NCI-H1417 treated with DMSO at 0.1 percent for 48 hours (cell line): ENCODE measurements at places on chromosomes 7 and 10.

DNA sequence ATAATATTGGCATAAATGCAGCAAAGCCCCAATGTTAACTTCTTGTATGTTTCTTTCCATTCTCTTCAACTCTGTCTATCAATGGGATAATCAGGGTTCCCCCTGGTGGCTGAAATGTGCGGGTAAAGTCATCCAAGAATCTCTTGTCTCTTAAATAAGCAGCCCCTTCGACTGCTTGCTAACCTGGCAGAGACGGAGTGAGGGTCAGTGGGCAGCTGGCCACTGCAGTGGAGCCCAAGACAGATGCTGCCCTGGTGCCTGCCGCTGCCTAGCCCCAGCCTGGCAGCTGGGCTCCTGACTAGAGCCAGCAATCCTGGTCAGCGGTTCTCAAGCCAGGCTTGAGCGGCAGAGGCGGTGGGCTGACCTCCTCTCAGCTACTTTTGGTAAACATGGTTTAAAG lies 248.9 kb downstream of the COBL start:
- no peak for DNase-seq

- DNase-seq, result no peak
These were observed 15.3 kb upstream of the AKR1C1 start for GRCh38 chr10:4947635-4948596.

- no peak for DNase-seq
These were observed 40.9 kb downstream of the ARL5B start for GRCh38 chr10:18699849-18700840.

- DNase-seq, result no peak
These were observed 103.0 kb downstream of the RNF133 start for GRCh38 chr7:122595885-122596284.

GRCh38 chr7:36530456-36530855 lies 140.8 kb downstream of the ANLN start:
- DNase-seq, result no peak

GRCh38 chr7:97871659-97872024 lies 566 bp downstream of the ASNS start:
- DNase-seq, result no peak

DNA sequence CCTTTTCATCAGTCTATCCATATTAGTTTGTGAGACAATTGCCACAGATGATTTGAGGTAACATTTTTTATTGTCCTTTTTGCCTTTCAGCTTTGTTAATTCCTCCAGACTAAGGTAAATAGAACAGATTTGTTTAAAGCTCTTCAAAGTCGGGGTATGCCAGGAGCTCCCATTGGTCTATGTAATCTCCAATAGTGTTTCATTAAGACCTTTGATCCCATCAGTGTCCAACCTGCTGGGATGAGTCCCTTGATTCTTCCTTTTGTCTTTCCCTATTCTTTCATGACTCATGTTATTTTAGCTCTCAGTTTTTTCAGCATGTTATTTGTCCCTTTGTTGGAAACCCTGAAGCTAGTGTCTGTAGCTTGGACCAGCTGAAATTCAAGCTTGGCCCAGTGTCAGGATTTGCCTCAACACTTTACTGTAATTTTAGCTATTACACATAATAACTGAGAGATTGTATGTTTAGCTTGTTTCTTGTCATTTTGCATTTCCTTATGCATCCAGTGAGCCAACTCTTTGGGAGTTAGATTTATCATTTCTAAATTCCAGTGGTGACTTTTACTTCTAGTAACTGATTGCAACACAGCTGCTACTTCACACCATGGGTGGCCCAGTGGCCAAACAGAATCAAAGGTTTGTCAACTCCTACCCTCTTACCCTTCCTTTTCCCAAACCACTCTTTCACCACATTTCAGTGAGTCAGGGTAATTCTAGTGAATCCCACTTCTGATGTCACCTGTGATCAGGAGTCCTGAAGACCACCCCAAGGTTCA lies 15.3 kb downstream of the AGBL3 start:
- no peak for DNase-seq

DNA sequence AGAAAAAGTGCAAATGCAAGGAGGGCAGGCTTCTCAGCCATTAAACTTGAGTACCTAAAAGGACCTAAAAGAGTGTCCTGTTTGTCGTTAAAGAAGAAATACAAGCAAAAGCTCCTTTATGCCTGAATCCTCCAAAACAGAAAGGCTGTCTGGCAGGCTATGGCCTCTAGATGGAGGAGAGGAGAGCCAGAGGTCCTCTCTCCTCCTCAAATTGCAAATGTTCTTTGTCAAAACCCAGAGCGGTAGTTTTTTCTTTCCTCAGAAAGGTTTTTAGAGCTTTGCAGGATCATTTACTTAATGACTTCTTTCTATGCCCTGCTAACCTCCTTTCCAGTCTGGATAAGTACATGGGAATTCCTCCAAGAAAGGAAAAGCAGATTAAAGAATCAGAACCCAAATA lies 1.9 kb upstream of the SORCS1 start:
- DNase-seq, result no peak

- DNase-seq, result no peak
These were observed 654.5 kb upstream of the COBL start for GRCh38 chr7:51970961-51971665.

GRCh38 chr7:139658908-139659675 lies 118.7 kb downstream of the HIPK2 start:
- DNase-seq, result no peak

DNA sequence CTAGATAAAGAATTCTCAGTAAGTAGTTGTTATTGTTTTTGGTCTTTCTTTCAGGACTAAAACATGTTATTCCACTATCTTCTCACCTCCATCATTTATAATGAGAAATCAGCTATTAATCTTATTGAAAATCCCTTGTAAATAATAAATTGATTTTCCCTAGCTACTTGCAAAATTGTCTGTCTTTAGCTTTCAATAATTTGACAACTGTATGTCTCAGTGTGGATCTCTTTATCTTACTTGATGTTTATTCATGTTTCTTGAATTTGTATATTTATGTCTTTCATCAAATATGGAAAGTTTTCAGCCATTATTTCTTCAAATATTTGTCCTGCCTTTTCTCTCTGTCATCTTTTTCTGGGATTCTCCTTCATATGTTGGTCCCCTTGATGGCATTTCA lies 117.1 kb upstream of the ANTXRL start:
- no peak for DNase-seq

GRCh38 chr10:45446858-45447257 lies 72.8 kb downstream of the ALOX5 start:
- no peak for DNase-seq

DNA sequence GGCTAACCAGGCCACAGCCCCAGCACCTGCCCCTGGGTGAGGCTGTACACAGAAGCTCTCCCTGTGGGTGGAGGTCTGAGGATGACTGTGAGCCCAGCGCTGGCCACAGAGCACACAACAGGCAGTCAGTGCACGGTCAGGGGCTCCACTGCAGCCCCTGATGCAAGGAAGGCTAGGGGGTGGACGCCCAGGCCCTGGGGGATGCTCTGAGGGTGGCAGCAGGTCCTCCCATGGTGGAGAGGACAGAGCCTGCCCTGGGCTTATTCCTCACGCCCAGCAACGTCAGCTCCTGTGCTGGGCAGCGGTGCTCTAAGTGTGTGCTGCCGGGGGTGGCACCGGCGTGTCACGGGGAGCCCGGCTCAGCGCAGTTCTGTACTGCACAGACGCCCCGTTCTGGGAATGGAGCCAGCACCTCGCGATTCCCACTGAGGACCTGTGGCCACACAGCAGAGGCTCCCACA lies 223.2 kb downstream of the MAD1L1 start:
- no peak for DNase-seq

DNA sequence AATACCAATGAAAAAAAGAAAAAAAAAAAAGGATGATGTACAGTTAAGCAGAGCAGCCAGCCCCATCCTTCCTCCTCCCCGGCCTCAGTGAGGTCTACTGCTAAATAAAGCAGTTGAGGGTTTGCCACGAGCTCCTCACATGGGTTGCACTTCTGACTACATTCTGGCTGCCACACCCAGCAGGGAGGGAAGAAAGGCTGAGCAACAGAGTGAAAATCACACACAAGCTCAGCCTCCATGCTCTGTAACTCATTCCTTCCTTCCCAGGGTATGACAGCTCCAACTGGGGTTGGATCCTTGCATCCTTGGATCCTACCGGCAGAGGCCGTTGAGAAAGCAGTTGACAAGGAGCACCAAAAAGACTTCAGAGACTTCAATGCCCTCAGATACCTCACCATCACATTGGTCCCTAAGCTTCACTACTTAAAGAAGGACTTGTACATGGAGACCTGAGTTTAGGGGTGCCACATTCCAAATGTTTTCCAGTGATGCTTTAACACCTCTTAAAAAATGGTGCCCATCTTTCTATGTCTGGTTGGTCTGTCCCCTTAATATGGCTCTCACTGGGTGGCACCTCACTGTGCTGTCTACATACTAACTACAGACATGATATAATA lies 52.9 kb upstream of the PIK3CG start:
- no peak for DNase-seq

- no peak for DNase-seq
These were observed 884 bp upstream of the PRF1 start for GRCh38 chr10:70603449-70603801.

DNA sequence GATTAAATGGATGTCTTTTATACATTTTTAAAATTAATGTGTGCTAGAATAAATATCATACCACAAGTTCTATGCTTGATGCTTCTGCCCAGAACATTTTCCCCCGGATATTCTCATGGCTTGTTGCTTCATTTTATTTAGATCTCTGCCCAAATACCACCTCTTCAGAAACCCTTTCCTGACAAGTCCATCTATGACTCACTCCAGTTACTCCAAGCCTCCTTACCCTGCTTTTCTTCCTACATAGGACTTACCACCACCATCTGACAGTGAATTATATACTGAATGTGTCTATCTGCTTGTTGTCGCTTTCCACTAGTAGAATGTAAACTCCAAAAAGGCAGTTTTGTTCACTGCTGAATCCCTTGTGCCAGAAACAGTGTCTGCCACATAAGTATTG lies 19.1 kb upstream of the ERVW-1 start:
- DNase-seq, result no peak

DNA sequence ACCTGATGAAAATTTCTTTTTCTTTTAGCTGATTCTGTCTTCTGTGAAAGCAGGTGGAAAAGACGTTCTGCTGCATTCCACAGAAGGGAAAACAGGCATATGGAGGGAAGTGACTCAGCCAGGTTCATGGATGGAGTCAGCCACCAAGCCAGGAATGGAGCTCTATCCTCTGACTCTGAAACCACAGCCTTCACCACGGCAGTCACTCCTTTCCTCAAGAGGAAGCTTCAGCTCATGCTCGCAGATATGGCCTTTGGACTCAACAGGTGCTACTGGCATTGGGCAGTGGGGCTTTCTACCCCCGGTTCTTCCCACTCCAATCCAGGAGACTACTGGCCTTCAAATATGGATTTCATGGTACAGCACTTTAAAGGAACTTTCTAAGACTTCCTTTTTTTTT lies 11.5 kb upstream of the PLAU start:
- DNase-seq, result no peak

DNA sequence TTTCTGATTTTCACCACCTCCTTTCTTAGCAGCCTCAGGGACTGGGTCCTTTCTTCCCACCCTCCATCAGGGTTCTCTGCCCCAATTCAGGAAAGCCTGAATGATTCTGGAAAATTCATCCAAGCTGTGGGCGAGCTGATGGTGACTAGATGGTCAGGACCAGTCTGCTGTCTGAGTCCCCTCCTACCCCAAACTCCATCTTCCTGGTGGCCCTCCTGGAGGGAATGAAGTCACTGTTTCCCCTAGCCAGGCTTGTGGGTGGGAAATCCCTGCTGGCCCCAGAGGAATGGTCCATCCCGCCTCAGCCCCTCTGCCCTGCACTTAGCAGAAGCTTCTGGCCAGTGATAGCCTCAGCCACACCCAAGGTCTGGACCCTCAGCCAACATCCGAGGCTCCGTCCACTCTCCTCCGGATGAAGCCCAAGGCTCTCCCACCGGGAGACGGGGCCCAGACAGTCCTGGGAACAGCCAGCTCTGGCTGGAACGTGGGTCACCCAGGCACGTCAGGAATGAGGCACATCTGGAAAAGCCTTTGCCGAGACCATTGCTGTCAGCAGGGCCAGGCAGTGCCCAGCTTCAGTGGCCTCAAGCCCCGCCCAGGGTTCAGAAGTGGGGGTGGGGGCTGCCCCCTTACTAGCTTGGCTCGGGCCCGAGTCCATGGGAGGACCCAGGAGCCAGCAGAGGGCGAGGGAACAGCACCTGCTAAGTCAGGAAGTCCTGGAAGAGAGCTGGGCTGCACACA lies 4.0 kb upstream of the AQP1 start:
- no peak for DNase-seq

- DNase-seq, result no peak
These were observed 41.9 kb downstream of the MET start for GRCh38 chr7:116713918-116714317.

GRCh38 chr10:129531195-129531968 lies 64.3 kb downstream of the MGMT start:
- DNase-seq, result no peak

DNA sequence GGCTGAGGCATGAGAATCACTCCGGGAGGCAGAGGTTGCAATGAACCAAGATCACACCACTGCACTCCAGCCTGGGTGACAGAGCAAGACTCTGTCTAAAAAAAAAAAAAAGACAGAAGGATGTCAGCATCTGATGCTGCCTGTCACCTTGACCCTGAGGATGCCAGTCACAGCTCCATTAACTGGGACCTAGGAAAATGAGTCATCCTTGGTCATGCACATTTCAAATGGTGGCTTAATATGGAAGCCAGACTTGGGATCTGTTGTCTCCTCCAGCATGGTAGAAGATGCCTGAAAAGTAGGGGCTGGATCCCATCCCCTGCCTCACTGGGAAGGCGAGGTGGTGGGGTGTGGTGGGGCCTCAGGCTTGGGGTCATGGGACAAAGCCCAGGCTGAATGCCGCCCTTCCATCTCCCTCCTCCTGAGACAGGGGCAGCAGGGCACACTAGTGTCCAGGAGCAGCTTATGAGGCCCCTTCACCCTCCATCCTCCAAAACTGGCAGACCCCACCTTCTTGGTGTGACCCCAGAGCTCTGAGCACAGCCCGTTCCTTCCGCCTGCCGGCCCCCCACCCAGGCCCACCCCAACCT lies 1.3 kb downstream of the NOS3 start:
- DNase-seq, result no peak

DNA sequence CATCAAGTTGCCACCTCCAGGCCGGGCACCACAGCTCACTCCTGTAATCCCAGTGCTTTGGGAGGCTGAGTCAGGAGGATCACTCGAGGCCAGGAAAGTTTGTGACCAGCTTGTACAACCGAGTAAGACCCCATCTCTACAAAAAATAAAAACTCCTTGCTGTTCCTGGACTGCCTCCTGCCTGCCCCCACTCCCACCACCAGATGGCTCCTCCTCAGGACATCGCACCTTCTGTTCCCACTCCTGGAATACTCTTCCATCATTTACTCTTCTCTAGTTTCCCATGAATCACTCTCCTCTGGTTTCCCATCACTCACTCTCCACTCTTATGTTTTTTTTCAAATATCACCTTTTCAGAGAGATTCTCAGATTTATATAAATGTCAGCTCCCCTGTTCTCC lies 540.7 kb downstream of the CALN1 start:
- DNase-seq, result no peak

GRCh38 chr10:44278837-44279324 lies 106.0 kb downstream of the CXCL12 start:
- no peak for DNase-seq

DNA sequence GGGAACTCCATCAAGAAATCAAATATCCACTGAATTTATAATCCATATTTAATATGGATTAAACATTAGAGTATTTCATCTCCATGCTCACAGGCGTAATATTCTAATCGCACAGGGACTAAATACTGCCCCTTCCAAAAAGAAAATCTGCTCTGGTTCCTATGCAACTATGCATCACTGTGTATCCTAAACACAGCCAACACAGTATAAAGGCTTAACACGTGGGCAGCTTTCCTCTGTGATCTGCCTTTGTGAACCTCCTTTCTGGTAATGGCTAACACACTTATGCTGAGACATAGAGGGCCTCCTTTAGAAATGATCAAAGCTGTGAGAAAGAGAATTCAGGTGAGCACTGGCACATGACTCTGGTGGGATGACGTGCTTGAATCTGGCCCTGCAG lies 110.2 kb downstream of the RAB11FIP2 start:
- no peak for DNase-seq
